NCI-H1417 treated with DMSO at 0.1 percent for 48 hours (cell line): ENCODE measurements at places on chromosomes 12 and 14.

- DNase-seq: no peak
Measured at GRCh38 chr14:98249476-98249875, 1022.5 kb downstream of the BCL11B start.

GRCh38 chr12:112347581-112347982 is 34.6 kb downstream of the HECTD4 start:
- DNase-seq: no peak

DNA sequence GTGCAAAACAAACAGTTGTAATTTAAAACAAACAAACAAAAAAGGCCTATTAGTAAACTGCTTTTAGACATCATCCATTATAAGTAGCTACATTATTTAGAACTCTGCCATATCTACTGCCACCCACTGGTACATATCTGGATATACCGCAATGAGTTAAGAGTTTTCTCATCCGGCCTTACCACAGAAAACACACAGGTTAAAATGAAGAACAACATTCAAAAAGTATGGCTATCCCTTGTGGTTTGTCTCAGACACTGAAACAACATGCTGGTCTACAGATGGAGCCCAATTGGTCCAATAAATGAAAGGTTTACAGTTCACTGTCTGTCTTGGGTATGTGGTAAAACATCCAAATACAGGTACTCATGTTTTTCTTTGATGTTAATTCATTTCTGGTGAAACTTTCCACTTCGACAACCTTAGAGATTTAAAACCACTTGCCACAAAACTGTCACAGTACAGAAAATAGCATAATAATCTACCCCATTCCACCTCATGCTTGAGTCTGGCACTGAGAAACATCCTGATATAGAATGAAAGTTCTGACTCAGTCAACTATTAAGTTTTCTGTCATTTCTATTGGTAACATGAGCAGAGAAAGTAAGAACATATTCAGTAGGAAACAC is 354.3 kb downstream of the CEP128 start:
- no peak for DNase-seq

DNA sequence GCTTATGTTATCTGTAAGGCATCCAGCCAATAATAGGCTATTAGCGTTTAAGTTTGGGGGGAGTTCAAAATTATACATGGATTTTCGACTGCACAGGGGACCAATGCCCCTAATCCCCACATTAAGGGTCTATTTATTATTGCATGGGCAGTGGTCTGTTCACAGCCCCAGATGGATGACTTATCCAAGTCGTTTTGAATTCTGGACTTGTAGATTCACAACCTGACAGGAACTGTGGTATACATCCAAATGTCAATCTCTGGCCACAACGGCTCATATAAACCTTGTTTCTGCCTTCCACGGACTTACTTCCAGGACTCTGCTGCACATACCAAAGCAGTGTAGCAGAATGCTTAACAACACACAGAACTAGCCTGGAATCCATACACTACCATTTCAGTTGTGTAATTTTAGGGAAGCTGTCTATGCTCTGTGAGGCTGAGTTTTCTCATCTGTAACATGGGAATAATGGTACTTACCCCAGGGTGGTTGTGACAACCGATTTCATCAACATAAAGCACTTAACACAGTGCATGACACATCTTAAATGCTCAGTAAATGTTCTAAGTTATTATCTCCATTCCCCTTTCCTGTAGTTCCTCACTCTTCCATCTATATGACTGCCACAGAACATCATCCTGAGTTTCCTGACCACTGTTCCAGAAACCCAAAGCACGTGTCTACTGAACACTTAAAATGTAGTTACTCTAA is 3.7 kb downstream of the DDX24 start:
- no peak for DNase-seq

- DNase-seq: no peak
Measured at GRCh38 chr12:70929029-70929428, 8.5 kb upstream of the PTPRR start.

- DNase-seq: no peak
Measured at GRCh38 chr14:98958632-98959031, 313.4 kb downstream of the BCL11B start.

- DNase-seq: no peak
Measured at GRCh38 chr12:52771088-52771487, 6.1 kb downstream of the KRT76 start.

DNA sequence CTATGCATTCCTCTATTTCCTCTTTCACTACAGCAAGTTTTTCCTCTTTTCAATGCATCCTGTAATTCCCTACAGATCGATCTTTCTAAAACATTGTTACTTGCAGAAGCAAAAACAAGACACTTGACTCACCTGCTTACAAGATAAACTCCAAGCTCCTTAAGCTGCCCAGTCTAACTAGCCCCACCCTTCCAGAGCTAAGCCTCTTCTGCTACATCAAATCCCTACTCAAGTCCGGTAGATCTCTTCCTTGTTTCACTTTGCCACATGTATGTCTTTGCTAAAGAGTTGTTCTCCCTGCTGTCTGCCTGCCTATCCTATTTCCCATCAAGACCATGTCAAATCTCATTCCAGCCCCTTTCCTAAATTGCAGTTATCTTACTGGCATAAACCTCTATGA is 724.8 kb downstream of the C12orf50 start:
- no peak for DNase-seq

DNA sequence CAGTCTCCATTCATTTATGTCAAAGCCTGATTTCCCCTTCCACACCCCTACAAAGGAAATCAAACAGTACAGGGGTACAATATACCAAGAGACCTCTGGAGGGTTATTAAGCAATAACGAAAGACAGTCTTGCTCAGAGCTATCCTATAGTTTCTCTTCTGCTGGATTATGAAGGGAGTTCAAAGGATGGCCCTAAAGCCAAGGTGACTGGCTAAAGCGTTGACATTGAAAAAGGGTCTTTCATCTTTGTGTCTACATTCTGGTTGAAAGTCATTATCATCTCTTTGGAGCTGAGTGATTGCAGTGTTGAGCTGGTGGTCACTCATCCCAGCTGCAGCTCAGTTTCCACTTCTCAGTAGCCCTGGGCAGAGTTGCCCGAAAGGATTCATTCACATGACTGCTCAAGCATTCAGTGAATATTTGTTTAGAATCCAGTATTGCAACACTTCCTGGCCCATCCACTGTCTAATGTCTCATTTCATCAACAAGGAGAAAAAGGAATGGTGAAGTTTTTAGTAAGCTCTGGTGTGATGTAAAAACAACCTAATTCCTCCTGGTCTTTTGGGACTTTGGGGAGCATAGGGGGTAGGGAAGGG is 19.2 kb upstream of the TBX5 start:
- DNase-seq: no peak

DNA sequence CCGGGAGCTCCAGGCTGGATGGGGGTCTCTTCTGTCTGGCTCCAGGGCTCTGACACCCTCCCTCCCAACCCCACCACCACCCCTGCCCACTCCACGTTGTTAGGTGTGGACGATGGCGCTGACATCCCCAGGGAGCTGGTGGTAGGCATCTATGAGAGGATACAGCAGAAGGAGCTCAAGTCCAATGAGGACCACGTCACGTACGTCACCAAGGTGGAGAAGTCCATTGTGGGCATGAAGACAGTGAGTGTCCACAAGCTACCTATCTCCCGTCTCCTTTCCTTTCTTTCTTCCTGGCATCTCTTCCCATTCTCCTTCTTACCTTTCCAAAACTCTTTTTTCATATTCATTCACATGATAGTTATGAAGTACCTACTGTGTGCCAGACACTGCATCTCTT is 52.1 kb downstream of the SLC6A12 start:
- no peak for DNase-seq

DNA sequence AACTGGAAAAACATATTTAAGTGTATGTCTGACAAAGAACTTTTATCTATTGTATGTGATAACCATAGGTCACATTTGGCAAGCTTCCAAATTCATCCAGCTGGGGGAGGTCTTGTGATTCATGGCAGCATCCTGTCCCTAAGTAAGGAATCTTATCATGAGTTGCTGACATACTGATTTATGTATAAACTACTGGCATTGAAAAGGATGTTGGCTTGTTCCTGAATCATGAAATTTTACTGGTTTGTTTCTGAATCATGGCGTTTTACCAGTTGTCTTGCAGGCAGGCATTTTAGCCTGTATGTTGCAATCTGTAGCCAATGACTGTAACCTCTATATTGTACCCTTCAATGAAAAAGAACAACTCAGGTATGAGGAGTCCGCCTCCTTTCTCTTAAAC is 244.8 kb downstream of the IPO8 start:
- no peak for DNase-seq

DNA sequence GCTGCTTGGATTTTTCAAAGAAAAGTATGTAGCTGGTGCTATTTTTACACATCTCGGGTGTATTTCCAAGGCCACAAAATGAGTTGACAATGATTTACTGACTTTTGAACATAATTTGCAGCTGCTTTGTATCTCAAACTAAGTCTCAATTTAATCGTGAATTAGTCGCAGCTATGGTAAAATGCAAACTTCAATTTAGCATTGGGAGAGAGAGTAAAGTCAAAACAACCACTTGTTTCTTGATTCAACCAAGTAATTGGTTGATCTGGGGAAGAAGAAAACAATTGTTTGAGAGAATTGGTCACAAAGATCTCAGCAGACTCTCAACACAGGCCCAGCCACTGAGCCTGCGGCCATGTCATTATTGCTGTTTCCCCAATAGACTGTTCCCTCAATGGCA is 75.0 kb upstream of the DYRK2 start:
- no peak for DNase-seq

DNA sequence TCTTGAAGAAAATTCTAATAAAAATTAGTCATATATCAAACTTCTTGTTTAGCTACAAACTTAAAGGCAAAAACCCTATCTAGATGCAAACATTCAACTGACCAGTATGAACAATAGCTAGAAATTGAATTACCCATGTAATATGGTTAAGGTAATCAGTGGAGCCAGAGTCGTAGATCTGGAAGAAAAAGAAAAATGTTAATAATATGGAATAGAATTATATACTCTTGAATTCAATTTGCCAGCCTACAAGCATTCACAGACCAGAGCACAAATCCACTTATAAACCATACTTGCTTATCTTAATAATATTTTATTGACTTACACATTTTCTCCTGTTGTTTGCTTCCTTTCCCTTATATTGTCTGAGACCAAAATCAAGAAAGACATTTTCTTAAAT is 7.7 kb upstream of the HEATR5A start:
- no peak for DNase-seq

GRCh38 chr12:130796985-130797686 is 41.9 kb downstream of the STX2 start:
- DNase-seq: no peak

DNA sequence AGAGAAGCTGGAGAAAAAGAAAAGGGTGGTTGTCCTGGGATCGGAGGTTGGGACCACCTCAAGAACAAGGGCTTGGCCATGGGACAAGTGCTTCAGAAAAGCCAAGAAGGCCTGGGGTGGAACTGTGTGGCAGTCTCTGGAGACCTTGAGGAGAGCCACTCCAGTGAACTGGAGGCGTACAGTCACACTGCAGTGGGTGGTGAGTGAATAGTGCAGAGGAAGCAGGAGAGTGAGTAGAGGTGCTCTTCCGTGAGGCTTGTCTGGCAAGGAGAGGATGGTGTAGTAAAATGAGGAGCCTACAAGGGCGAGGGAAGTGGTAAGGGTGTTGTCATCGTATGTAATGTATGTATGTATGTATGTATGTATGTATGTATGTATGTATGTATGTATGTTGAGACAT is 20.9 kb downstream of the RASSF3 start:
- DNase-seq: no peak

- DNase-seq: no peak
Measured at GRCh38 chr14:24785698-24786097, 151.7 kb upstream of the GZMB start.

GRCh38 chr12:57235017-57235727 is 5.7 kb downstream of the SHMT2 start:
- no peak for DNase-seq

- DNase-seq: no peak
Measured at GRCh38 chr12:15629761-15630160, 159.4 kb downstream of the EPS8 start.

GRCh38 chr14:102825307-102826095 is 48.3 kb downstream of the TRAF3 start:
- DNase-seq: no peak
